Stimulated activated CD4-positive, alpha-beta T cell treated with anti-CD3 and anti-CD28 coated beads, Interleukin-4, amount 100 ng/mL, for 1 hour (primary cell): ENCODE measurements at places on chromosomes 16 and 17.

DNA sequence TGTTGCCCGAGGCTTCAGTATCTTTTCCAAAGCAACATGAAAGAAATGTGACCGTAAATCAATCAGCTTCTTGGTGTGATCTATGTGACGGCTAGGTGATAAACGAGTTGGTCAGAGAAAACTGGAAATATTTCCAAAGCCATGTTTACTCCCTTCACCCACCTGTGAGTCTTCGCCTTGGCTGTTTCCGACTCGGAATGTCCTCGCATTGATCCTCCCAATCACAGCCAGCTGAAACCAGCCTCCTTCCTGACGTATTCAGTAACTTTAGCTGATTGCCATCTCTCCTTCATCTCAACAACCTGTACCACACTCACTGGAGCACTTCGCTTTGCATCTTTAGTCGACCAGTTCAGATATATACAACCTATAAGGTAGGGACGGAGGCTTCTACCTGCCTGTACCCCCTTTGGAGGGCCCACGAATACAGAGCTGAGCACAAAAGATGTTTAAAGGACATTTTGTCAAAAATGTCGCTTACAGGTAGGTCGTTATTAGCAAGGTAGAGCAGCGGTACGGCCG lies 705 bp downstream of the KRABD2 start:
- no peak for DNase-seq

- DNase-seq = no peak
These were observed 241.8 kb downstream of the C16orf95 start for GRCh38 chr16:87075319-87075860.

- no peak for DNase-seq
These were observed 77.0 kb upstream of the SIAH1 start for GRCh38 chr16:48462106-48462740.

DNA sequence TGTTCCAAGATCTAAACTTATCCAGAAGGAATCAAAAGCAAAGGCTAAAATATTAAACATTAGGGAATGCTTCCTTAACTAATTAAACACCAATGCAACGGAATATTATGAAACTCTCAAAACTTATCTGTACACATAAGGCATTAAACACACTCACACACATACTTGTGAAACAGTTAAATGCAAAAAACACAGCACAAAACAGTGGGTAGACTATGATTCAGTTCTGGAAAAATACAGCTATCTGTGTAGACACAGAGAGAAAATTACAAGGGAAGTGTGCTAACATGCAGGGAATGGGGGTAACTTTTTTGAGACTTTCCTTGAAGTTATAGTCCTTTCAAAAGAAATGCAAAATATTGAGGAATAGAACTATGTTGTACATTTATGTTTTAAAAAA lies 36.7 kb upstream of the CCL1 start:
- DNase-seq = no peak

GRCh38 chr16:73166947-73167550 lies 119.1 kb upstream of the ZFHX3 start:
- no peak for DNase-seq

DNA sequence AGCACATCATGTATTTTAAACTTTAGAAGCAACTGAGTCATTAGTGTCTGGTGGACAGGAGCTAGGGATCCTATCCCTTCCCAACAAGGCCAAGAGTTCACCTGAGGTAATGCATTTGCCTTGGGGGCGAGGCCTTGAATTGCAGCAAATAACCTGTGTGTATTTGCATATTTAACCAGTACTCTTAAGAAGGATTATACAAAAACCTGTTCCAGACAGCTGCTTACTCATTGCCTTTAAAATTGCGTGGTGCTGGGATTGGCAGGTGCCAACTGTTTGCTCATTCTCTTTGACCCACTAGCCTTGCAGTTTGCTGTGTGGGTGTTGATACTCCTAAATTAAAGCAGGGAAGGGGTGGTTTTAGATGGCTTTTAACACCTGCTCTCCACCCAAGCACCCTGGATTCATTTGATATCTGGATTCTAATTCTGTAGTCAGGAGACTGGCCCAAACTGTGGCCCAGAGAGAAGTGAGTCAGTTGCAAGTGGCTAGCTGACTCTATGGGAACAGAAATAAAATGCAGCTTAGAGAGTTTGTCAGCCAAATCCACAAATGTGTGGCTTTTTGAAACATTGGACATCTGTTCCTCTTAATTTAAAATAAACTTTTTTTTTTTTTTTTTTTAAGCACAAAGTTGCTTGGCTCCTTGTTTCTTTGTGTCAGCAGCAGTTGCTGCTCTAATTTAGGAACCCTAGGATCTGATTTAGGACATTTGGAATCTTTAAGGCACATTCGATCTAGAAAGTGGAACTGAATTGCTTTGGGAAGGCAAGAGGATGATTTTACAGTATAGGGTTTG lies 46.9 kb downstream of the TUBD1 start:
- peak; percentile 47 for DNase-seq

DNA sequence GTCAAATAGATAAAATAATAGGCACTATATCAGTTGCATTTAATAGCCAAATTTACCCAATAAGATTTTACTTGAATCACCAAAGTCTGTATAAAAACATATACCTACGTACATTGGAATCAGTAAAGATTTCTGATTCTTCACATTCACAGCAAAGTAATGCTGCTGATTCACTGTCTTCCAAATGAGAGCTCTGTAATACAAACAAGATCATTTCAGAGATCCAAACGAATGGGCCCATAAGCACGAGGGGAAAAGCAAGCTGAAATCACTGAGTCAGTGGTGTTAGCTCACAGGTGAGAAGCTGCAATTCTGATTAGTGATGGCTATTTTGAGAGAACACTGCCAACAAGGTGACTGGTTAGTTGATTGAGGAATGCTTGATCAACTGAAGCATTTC lies 81.3 kb downstream of the SSH2 start:
- no peak for DNase-seq

GRCh38 chr17:29155227-29155965 lies 24.8 kb downstream of the MYO18A start:
- DNase-seq = peak; percentile 60

GRCh38 chr17:70658317-70658716 lies 489.0 kb downstream of the KCNJ2 start:
- DNase-seq = no peak

DNA sequence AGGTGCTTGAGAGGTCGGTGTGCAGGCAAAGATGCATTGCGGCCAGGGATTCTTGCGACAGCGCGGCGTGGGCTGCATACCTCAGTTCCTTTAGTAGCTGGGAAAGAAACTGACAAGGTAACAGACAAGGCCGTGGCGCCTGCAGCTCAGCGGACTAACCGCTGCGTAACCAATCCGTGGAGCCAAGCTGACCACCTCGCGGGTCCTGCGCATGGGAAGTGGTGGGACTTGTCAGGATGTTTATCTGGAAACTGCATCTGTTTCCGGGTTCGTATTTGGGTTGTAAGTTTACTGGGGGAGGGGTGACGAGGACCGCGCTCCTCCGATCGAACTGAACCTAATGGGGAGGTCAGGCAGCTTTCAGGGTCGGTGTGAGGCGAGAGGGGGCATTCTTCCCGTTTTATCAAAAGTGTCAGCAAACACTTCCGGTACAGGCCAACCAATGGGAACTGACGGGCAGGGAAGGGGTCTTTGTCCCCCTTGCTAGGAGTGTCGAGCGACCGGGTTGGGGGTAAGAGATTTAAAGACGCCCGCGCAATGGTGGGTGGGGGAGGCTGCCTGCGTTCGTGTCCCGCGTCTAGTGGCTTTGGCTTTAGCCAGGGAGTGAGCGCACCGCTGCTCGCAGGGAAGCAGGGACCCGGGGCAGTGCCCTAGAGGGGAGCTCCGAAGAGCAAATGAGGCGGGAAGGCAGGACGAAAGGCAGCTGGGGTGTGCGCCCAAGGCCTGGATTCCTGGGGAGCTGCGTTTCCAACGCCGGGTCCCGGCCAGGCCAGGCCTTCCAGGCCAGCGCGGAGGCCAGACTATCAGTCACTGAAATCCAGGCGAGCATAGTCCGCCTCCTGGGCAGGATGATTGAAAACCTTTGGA lies 7.0 kb downstream of the IRX6 start:
- DNase-seq = no peak

- DNase-seq = no peak
These were observed 9.7 kb downstream of the IGFBP4 start for GRCh38 chr17:40452921-40453378.

GRCh38 chr17:57186226-57187019 lies 69.9 kb upstream of the MSI2 start:
- DNase-seq = no peak

GRCh38 chr17:72603420-72604242 lies 482.8 kb downstream of the SOX9 start:
- no peak for DNase-seq

DNA sequence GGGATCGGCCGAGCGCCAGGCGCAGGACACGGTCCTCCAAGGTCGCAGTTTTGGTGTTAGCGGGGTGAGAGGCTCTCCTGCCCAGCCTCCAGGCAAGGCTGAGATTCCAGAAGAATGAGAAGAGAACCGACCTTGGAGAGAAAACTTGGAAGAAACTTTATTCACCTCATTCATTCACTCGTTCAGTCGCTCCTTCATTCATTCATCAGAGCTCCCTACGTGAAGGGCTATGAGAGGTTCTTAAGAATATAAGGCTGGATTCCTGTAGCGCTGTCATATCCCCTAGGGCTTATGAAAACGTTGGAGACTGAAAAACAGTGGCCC lies 991 bp upstream of the MYH10 start:
- DNase-seq = no peak

GRCh38 chr17:13099089-13099735 lies 81.4 kb upstream of the ELAC2 start:
- DNase-seq = no peak
